ENCODE measurements at places on chromosomes 6 and 20. TPM values are rescaled to one million over a fixed set of nuclear protein-coding genes. Genes with fewer than 3 reads are reported as not detected.

The OR2H1 gene
- not detected for total RNA-seq

The FOXQ1 gene
- 7.5 TPM for total RNA-seq

The SEMG1 gene
- total RNA-seq = not detected

The CAGE1 gene
- not detected for total RNA-seq

The PPARD gene
- total RNA-seq = 30.2 TPM

The LY86 gene
- 20.2 TPM for total RNA-seq

The RAMACL gene
- 6.6 TPM for total RNA-seq

The NMBR gene
- total RNA-seq = not detected

The TOMM6 gene
- total RNA-seq = 134 TPM

The GGTLC1 gene
- total RNA-seq = 57.2 TPM

The ARHGAP40 gene
- 0.83 TPM for total RNA-seq

The XKR7 gene
- total RNA-seq = 0.06 TPM

The BFSP1 gene
- total RNA-seq = 2.4 TPM

The KIAA1755 gene
- total RNA-seq = 1.3 TPM

Measured in lower lobe of right lung (tissue), 2 donors.